ENCODE measurements at places on chromosomes 2 and 18.

DNA sequence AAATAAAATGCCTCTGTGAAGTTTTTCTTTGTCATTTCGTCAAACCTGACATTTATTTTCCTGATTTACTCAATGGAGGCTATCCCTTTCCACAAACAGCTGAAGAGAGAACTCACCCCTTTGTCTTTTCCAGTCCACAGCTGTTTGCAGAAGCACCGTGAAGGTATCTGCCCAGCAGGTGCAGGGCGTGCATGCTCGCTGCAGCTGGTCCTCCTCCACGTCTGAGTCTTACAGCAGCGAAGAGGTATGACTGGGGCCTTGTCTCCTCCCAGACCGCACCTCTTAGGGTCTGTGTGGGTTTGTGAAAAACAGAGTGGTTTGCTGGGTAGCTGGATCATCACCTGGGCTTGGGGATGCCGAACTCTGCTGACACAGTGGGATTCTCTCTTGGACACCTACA is 9.7 kb downstream of the SPP2 start:
- no peak for DNase-seq

- DNase-seq, result no peak
These were observed 433.6 kb downstream of the LRATD1 start for GRCh38 chr2:15066138-15066537.

GRCh38 chr2:68365087-68365486 is at the start of gene PLEK:
Gene PLEK (plus strand): TSS chr2:68365282. CDS start chr2:68365352, 70 bp downstream.
- no peak for DNase-seq

- DNase-seq, result no peak
These were observed 151.7 kb upstream of the ITGA4 start for GRCh38 chr2:181305301-181306123.

- no peak for DNase-seq
These were observed 15.2 kb downstream of the FBXO36 start for GRCh38 chr2:229937537-229937936.

DNA sequence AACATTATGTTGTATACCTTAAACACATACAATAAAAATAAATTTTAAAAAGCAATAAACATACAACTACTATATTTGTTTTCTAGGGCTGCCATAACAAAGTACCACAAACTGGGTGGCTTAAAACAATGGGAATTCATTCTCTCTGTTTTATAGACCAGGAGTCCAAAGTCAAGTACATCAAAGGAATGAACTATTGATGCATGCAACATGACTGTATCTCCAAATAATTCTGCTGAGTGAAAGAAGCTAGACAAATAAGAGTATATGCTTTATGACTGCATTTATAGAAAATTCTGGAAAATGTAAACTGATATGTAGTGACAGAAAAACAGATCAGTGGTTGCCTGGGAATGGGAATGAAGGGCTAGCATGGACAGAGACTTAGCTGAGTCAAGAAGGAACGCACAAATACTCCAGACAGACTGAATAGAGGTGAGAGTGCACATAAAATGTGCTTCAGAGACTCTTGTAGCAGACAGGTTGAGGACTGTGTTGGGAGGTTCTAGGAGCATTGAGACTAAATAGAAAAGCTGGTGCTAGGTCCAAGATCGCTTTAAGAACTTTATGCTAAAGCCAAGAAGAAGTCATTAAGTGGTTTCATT is 11.0 kb upstream of the PLA2R1 start:
- DNase-seq, result no peak

DNA sequence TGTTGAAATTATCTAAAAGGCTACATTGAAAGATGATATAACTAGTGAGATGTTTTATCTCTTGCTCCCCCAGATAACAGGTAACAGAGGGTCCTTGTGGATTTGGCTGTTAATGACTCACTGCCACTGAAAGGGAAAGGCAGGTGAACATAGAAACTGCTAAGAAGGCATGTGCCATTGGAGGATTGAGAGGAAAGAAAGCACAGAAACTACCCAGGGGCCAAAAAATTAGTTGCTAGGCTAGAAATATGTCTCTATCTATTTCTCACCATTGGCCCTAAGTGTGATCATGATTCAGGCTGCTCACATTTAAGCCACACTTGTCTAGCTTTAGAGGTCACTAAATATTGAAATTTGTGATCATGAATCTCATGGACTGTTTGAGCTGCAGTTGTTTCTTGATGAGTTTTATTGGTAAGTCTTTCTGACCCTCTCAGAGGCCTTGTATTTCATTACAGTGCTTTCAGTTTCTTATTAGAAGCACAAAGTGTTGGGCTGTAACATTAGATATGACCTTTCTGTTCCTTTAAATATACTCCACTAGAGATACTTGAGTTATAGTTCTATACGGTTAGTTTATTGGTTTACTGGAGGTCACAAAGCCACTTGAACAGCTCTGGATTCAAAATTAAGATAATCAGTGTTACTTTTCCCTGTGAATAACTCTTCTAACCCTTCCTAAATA is 26.2 kb downstream of the NAB1 start:
- DNase-seq, result no peak

- no peak for DNase-seq
These were observed 15.2 kb downstream of the LRATD1 start for GRCh38 chr2:14647714-14648113.

GRCh38 chr18:12254136-12254819 is at the start of gene CIDEA:
Gene CIDEA (plus strand): TSS chr18:12254361. CDS start chr18:12254384, 23 bp downstream.
- no peak for DNase-seq

- DNase-seq, result peak; percentile 9
These were observed 14.2 kb downstream of the ESPNL start for GRCh38 chr2:238114331-238114841.

- DNase-seq, result no peak
These were observed 10.1 kb downstream of the VIL1 start for GRCh38 chr2:218428846-218429558.

DNA sequence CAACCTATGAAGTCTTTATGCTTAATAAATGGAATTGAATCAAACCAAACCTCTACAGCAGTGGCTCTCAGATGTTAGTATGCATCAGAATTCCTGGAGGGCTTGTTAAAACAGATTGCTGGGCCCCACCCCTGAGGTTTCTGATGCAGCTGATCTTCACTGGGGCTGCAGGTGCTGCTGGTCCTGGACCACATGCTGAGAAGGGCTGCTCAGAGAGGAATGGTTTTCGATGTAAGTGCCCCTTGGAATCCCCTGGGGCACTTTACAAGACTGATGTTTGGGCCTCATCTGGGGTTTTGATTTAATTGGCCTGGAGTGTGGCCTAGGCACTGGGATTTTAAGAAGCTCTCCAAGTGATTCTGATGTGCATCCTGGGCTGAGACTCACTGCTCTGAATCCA is 403.8 kb upstream of the HS6ST1 start:
- no peak for DNase-seq

DNA sequence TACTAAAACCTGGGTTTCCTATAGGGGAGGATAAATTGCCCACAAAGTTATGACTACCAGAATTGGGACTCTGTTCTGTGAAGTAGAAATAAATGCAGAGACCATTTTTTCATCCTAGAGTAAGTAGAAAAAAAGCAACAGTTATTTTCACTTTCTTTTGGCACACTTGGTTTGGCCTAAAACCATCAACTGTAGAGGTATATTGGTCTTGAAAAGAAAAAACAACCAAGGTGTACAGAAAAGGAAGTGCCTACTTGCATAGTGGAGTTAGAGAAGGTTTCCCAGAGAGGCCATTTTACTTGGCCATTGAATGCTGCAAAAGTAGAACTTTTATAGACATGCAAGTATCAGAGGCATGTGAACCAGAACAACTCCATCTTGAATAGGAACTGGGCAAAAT is 89.4 kb upstream of the TACR1 start:
- DNase-seq, result no peak

DNA sequence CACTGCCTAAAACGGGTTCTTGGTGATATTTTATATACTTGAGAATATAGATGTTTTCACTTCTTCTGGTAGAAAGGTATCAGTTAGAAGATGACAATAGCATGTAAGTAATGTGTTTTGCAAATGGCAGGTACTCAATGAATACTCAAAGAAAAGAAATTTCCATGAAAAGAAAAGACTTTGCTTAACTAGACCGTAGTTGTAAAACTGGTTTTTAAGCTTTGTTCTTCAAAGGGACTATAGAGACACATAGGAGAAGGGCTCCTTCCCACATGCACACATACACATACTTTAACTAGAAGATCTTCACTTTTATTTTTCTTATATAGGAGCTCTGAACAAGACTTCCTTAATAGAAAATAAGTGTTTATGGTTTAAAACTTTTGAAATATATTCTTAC is 215.3 kb upstream of the RND3 start:
- DNase-seq, result no peak

DNA sequence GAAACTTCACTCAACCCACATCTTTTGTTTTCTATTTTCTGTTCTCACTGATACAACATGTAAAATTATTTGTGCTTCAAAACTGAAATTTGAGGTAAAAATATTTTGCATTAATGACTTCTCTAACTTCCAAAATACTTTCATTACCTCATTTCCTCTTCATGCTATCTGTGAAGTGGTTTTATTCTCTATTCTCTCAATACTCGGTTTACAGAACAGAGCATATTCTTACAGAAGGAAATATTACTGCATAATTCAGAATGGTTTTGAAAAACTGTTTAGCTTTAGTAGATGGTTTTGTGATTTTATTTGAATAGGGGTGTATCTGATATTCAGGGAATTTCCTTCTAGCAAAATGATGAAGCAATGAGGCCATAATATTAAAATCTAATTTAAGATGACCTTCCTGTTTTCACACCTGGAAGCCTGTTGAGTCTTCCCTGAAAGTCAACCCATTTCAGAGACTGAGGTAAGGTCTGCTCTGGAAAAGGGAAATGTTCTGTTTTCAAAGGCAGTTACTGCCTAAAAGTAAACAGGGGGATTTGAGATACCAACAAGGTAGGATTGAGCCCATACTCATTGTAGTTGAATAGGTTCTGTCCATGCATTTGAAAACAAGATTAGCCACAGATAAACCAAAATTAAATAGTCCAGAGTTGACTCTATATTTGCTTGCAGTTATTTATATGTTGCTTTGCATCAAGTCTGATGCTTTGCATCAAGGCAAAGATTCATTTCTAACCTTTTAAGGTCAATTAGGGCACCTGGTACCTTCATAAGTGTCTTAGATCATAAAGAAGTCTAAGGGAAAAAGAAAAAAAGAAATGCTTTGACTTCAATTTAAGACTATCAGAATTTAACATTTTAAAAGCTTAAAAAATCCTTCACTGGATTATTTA is 50.8 kb upstream of the PEX13 start:
- DNase-seq, result no peak

DNA sequence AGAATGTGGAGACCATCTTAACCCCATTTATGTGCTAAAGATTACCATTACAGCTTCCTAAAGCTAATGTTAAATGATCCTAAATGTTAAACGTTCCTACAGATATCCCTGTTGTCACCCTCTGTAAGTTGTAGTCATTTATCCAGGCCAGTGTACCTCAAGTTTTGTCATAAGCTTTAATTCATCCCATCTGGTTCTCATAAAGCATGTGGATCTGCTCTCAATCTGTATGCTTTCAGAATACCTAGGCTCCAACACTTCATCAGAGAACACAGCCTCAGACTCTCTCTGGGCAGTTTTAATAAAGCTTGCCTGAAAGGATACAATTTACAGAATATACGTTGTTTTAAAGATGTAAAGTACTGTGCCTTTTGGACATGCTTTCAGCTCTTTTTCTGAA is 4.2 kb upstream of the CCDC178 start:
- no peak for DNase-seq

DNA sequence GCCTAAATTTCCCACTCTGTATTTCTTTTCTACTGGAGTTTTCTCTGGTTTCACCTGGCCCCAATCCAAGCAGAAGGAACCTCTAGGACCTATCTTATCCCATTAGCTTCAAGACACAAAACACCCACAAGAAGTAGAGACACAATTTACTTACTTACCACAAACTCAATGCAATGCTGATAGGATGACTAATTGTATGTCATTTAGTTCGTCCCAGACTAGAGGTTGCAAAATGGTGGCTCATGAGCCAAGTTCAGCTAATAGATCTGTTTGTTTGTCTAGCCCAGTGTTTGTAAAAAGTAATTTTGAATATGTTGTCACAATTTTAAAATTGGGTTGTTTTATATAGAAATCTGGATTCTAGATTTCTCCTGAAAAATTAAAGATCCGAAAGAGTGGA is 34.7 kb upstream of the ZSWIM2 start:
- DNase-seq, result no peak

- DNase-seq, result no peak
These were observed 2.8 kb downstream of the CLK1 start for GRCh38 chr2:200861617-200862155.

- no peak for DNase-seq
These were observed 293.5 kb upstream of the SLC39A10 start for GRCh38 chr2:195363496-195363895.

GRCh38 chr2:62460175-62460574 is 45.8 kb downstream of the TMEM17 start:
- DNase-seq, result no peak

- DNase-seq, result no peak
These were observed 186.8 kb upstream of the CTAGE1 start for GRCh38 chr18:22604390-22604985.

- no peak for DNase-seq
These were observed 31.2 kb upstream of the TBR1 start for GRCh38 chr2:161384864-161385263.

DNA sequence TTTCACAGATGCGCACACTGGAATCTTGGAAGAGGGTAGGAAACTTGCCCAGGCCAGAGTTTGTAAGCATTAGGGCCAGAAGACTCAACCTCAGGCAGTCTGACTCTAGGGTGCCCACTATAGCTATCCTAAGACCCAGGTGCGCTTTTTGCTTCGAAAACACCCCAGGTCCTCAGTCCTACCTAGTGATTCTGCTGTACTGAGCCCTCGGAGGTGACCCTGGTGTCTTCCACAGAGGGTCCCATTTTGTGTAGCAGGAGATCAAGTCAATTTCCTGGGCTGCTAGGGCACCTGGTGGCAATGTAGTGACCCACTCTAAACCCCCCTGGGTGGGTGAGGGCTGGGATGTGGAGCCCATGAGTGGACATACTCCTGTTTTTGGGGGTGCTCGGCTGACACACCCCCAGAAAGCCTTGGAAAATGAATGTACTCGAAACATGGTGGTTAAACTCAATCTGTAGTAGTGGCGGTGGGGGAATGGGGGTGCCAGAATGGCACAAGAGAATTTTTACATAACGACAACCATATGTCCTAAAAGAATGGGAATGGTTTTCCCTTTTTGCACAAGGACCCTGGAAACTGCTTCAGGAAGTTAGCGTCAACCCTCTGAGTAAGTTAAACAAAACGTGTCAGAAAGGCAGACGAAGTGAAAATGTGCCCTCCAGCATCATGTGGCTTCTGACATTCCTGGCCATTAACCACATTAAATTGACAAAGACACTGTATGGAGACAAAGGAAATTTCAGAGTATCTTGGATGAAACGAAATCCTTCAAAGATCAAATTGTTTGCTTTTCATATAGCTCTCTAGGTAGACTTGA is 218.0 kb upstream of the COPS8 start:
- DNase-seq, result no peak

- DNase-seq, result no peak
These were observed 99.6 kb upstream of the RIOK3 start for GRCh38 chr18:23353459-23353858.

GRCh38 chr2:85975581-85975980 is 86.8 kb upstream of the ST3GAL5 start:
- no peak for DNase-seq

Data from activated naive CD4-positive, alpha-beta T cell treated with anti-CD3 and anti-CD28 coated beads, Interleukin-2, amount 50 U/mL, for 16 hours (primary cell).